ENCODE measurements at places on chromosomes 4 and X.

GRCh38 chr4:139242511-139243051 lies 37.4 kb downstream of the MGARP start:
- no peak for DNase-seq

DNA sequence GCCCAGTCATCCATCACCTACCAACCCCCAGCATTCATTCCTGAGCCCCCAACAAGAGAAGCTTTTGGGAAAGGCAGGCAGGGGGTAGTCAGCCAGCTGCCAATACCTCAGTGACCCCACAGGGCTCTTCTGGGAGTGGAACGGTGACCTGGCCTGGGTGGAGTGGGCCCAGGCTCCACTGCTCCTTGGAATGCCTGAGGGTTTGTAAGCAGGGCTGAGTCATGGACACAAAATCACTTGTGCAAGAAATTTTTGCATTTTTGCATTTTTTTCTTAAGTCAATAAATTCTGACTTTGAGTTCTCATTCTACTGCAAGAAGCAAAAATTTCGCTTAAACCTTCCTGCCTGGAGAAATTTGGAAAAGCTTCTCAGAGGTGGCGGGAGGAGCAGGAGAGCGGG lies 18.5 kb downstream of the SORCS2 start:
- DNase-seq, result no peak

GRCh38 chr4:7399440-7400234 lies 35.1 kb downstream of the PSAPL1 start:
- no peak for DNase-seq

GRCh38 chr4:111977419-111977965 lies 167.8 kb upstream of the FAM241A start:
- no peak for DNase-seq

GRCh38 chrX:7546551-7547080 lies 296.4 kb upstream of the VCX start:
- no peak for DNase-seq

DNA sequence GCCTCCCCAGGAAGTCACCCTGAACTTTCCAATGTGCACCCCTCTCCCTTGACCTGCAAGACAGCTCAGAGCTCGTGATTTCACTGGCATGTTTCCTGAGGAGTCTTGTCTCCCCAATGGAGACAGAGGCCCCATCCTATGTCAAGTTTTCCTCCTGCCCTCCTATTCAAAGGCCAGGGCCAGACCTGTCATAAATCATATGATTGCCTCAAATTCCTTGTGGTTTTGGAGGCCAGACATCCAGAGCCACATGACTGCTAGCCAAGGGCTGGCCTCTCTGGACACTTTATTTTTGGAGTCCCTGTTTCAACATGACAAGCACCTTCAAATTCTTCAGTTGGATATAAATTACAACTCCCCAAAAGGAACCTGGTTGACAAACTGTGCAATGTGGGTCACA lies 76.0 kb upstream of the TFDP3 start:
- no peak for DNase-seq

GRCh38 chr4:130712038-130712437 lies 1616.1 kb downstream of the C4orf33 start:
- DNase-seq, result no peak

GRCh38 chr4:87390551-87390890 lies 467 bp downstream of the HSD17B11 start:
- DNase-seq, result no peak

- no peak for DNase-seq
Observed at GRCh38 chr4:103032574-103032973, 13.1 kb upstream of the SLC9B1 start.

GRCh38 chrX:30712214-30712613 lies 59.0 kb downstream of the GK start:
- DNase-seq, result no peak

DNA sequence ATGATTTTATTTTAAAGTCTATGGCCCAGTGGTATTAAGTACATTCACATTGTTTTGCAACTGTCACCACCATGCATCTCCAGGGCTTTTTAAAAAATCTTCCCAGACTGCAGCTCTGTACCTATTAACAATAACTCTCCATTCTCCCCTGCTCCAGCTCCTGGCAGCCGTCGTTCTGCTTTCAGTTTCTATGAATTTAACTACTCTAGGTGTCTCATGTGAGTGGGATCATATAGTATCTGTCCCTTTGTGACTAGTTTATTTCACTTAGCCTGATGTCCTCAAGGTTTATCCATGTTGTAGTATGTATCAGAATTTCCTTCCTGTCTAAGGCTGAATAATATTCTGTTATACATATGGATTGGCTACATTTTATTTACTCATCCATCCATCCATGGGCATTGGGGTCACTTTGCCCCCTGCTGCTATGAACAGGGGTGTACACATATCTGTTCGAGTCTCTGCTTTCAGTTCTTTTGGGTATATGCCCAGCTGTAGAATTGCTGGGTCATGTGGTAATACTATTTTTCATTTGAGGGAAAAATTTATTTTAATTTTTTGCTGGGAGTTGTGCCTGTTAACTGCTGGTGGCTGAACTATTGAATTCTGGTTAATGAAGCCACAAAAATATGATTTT lies 131.3 kb downstream of the ARHGAP10 start:
- DNase-seq, result no peak

- no peak for DNase-seq
Observed at GRCh38 chrX:103149652-103150051, 56.7 kb upstream of the NXF3 start.

GRCh38 chrX:85037114-85037513 lies 33.4 kb downstream of the APOOL start:
- DNase-seq, result no peak

DNA sequence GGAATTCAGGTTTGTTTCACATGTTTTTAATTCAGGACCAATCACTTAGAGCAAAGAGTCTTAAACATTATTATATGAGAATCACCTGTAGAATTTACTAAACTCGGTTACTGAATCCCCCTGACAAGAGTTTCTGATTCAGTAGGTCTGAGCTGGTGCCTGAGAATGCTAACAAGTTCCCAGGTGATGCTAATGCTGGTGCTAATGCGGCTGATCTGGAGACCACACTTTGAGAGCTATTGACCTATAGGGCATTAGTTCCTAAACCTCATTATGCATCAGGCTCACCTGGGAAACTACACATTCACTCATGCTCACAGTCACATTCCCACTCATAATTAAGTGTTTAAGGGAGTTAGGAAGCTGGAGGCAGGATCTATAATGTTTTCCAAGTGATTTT lies 36.1 kb upstream of the NUDT6 start:
- no peak for DNase-seq

DNA sequence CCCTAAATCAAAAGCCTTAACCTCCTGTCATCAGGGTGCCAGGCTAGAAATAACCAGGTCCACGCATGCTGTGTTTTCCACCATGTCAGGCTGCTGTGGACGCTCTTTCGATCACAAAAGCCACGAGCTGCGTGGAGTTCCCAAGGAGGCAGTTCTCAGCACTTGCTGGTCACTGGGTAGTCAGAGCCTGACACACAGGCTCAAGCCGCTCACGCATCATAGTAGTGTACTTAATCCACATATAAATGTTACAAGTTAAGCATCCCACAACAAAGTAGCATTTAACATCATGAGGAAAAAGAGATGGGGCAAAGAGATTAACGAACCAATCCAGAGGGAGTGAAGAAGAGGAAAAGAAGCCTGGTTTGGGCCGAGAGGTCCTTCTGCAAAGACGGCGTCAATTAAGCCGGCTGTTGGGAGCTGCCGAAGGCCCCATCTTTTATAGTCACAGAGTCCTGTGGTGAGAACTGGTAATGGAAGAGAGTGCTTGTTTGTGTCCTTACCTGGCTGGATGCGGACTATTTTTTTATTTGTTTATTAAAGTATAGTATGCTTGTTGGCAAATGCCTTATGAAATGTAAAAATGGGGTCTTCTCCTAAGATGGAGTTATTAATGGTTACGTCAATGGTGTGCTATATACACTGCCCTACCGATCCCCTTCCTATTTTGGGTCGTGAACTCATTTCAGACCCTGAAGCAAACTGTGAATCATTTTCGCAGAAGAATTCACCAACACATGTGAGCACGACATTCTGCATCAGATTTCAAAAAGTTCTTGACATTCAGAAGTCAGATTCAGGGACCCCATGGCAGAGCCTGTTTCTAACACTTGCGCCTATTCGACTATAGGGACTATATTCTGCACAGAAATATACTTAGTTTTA lies 675 bp downstream of the PRIMPOL start:
- no peak for DNase-seq

DNA sequence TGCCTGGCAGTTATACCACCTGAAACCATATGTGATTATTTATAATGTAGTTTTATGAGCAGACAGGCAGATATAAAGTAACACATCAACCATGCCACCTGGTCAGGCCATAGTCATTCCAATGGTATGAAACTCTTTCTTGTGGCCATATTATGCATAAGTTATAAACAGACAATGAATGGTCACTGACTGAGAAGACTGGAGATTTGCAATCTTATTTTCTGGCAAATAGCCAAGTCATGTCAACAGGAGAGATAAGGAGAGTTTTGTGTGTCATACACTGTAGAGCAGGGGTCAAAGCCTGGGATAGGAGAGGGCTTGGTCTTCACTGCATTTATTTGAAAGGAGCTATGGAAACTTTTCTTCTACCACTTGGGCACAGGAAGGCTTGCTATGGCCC lies 29.5 kb downstream of the SORBS2 start:
- no peak for DNase-seq

GRCh38 chrX:10007621-10008020 lies 40.5 kb downstream of the CLDN34 start:
- DNase-seq, result no peak

DNA sequence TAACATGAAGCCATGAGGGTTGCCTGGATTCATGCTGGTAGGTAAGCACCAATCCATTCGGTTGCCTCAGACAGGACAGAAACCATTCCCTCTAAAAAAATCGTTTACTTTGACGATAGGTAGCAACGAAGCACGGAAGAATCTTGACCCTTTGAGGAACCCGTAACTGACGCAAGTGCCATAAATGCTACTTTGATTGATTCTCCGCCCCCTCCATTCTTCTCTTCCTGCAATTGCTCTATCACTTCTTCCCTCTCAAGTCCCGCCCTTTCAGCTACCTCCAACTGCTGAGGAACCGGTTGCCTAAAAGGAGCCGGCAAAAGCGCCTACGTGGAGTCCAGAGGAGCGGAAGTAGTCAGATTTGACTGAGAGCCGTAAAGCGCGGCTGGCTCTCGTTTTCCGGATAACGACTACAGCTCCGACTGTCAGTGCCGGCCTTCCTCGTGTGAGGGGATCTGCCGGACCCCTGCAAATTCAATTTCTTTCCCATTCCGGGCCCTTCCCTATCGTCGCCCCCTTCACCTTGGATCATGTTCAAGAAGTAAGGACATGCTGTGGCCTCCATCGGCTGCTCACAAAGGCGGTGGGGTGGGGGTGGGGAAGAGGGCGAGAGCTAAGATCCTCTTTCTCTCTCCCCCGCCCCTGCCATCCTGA lies at the start of gene MCTS1:
MCTS1 (plus strand) TSS at position 395 of the 654 bp plus-strand sequence; CDS start at position 531, 136 bp downstream.
- peak; percentile 57 for DNase-seq

GRCh38 chrX:118066867-118067515 lies 49.6 kb downstream of the KLHL13 start:
- no peak for DNase-seq

DNA sequence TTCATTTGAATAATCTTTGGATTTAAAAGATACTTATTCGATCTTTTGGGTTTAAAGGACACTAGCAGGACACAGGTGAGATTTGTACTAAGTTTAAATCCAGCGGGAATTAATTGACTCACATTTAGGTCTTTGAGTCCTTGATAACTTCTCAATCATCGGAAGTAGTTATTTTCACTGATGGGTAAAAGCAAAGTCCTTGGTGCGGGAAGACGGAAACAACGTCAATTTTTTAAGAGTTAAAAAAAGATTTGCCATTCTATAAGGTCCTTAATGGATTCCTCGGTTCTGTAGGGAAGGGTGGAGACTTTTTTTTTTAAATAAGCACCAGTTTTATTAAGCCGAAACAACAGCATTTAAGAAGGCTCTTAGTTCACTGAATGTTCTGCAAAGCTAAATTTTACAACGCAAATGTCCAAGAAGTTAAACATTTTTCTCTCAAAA lies 2.9 kb downstream of the TMSB4X start:
- DNase-seq, result no peak

DNA sequence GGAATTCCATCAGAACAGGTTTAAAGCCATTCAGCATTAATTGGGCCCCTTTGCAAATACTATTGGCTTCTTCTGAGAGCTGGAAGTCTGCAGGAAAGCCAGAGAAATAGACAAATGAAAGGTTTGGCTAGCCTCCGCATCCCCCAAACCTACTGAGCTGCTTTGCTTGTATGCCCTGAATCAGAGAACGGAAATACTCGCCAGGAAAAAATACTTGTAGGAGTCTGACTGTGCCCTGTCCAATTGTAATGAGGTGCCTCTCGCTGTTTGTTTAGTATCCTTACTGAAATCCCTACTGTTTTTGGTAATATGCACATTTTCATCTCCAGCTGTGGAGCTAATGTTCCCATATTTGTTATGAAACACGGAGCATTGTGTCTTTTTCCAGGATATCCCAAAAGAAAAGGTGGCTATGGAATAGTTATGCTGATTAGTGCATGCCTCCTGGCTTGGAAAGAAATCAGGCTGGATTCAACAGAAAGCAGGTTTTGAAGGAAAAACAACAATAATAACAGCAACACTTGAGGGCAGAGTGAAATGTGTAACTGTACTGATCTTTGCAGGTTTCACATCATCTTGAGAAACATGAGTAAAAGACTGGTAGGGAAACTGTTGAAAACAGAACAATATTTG lies 50.7 kb upstream of the NLGN4X start:
- no peak for DNase-seq

DNA sequence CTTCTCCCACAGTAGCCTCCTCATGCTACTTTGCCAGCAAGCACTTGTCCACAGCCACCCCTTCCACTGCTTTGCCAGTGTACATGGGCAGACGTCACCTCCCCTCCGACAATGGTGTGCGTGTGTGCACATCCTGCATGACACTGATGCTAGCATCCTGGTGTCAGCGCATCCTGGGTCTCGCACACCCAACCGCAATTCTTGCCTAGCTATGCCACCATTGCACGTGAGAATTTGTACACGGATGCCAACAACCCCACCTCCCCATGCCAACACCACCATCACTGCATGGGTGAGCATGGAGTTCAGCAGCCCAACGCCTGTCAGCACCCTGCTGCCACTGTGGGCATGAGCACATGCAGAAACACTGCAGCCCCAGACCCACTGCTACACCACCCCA lies 550.0 kb downstream of the STPG2 start:
- no peak for DNase-seq

- DNase-seq, result no peak
Observed at GRCh38 chrX:151402719-151403390, 5.8 kb downstream of the VMA21 start.

DNA sequence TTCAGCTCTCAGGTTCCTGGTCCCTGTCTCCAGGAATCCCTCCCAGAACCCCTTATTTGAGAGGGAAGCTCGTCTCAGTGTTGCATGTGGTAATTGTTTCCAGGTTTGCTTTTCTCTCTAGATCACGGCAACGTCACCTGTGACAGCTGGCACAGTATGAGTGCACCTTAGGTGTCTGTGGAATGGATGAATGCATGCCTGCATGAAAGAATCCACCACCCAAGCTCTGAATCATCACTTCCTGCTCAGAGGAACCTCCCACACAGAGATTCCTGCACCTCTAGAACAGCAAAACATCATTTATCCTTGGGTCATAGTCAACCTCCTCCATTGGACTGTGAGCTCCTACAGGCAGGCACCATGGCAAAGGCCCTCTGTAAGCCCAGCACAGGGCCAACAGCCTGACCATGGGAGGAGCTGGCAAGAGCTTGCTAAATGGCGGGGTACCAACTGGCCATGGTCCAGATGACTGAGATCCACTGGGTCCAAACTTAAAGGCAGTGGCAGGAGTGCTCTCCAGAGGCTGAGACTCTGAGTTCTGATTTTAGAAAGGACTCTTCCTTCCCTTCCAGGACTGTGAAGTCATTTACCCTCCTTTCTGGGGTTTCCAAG lies 116.2 kb downstream of the SLC2A9 start:
- no peak for DNase-seq

- no peak for DNase-seq
Observed at GRCh38 chr4:65344278-65344825, 325.9 kb downstream of the EPHA5 start.
